ENCODE measurements at places on chromosomes 1 and 21.

DNA sequence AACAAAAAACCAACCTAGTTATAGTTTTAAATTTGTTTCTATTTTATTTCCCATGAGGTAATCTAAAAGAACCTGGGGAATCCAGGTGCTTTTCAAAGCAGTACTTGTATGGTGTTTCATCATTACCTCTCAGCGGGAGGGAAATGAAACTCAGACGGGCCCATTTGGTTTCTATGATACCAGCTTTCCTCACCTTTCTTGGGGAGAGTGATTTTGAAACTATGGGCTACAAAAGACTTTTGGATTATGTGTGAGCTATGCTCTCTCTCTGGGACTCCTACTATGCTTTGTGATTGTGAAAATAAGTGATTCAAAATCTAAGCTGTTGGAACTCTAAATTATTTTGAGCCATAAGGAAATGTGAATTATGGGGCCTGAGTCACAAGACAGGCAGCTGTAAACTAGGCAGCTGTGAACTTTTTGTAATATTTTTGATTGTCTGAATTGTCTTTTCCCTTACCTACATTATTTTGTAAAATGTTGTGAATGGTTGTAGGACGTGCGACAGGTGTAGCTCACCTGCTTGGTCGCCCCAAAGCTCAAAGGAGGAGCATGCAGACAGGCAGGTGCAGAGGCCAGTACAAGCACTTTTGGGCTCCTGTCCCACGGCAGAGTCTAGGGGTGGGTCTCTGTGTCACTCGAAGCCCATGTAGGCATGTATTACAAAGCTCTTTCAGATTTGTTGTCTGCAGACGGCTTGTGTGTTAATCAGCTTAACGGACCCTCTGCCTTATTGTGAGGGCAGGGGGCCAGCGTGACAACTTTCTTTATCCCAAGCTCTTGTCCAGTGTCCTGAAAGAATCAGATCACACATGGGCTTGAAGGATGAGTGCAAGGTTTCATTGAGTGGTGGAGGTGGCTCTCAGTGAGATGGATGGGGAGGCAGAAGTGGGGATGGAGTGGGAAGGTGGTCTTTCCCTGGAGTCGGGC, 64.8 kb upstream of the BACH1 start:
- DNase-seq = no peak

- no peak for DNase-seq
Measured at GRCh38 chr1:203406446-203407045, 55.6 kb upstream of the FMOD start.

- no peak for DNase-seq
Measured at GRCh38 chr1:92923664-92924063, 37.6 kb downstream of the DIPK1A start.

DNA sequence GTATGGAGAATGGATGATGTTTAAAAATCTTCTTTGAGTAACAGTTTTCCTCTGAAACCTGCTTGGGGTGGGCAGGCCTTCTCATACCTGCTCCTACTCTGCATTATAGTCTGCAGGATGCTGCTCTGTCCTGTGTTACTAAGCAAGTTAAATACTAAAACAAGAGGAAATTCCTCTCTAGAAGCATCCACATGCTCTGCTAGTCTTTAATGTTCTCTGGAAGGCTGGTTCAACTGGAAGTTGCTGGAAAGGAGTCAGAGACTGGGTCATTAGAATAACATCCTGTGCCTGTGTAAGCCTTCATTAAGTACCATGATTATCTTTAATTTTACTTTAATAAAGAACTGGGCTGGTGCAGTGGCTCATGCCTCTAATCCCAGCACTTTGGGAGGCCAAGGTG, 5.8 kb downstream of the SELP start:
- DNase-seq = no peak

- no peak for DNase-seq
Measured at GRCh38 chr1:97711858-97712257, 209.0 kb downstream of the DPYD start.

Data from hematopoietic multipotent progenitor cell treated with erythropoietin and hydrocortisone succinate and interleukin-3 and kit ligand, for 6 days (in vitro differentiated cells).